ENCODE measurements at places on chromosomes 2 and 18.

GRCh38 chr2:62156861-62157496 lies 38.9 kb upstream of the B3GNT2 start:
- no peak for DNase-seq

DNA sequence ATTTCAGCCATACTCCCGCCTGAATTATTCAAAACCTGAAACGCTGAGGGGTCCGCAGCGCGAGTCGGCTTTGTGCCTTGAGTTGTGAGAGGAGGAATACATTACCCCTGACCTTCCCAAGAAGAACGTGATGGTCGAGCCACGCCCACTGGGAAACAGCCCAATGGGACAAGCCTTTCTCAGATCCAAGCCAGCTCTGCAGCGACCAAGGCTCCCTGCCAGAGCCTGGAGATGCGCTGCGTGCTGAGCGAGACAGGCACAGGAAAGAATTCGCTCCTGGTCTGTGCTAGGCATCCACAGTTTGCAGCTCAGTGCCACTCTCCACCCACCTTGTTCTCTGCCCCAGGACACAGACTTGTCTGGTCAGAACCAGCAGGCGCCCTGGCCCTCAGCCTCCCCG lies 74.1 kb upstream of the GLI2 start:
- no peak for DNase-seq

GRCh38 chr18:51211552-51211951 lies 14.1 kb upstream of the MEX3C start:
- no peak for DNase-seq

DNA sequence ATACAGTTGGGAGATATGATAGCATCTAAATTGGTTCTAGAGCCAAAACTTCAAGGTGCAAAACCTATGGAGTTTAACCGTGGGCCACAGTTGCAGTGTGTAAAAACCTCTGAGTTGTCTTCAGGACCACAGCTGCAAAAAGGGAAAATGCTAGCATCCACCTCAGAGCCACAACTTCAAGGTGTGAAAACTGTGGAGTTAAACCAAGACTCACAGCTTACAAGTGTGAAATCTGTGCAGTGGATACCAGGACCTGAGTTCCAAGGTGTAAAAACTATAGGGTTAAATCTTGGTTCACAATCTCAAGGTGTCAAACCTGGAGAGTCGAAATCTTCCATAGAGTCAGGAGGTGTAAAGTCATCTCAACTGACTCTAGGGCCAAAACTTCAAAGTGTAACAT lies 10.4 kb upstream of the ZNF512 start:
- DNase-seq: no peak

- peak; percentile 42 for DNase-seq
These were observed 90.4 kb upstream of the NOSTRIN start for GRCh38 chr2:168712053-168712452.

- no peak for DNase-seq
These were observed 60.9 kb downstream of the ARL4C start for GRCh38 chr2:234435836-234436481.

DNA sequence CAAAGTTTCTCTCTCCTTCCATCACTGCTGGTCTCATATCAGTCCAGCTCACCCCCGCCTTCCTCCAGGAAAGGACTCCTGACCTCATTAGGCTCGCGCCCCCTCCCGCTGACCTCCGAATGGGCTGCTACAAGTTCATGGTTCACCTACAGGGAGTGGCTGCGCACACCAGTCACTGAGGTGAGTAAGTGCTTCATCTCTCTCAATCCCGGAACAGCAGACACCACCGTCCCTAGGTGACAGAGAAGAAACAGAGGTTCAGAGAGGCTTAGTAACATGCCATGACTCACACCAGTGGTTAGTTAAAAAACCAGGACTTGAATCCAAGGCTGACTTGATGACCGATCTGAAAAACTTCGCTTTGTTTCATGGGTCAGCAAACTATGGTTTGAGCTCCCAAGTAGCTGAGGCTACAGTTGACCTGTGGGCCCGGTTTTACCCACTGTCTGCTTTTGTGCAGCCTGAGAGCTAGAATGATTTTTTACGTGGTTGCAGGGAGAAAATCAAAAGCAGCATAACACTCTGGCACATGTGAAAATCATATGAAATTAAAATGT lies 42.0 kb downstream of the ZFP36L2 start:
- DNase-seq: peak; percentile 75

DNA sequence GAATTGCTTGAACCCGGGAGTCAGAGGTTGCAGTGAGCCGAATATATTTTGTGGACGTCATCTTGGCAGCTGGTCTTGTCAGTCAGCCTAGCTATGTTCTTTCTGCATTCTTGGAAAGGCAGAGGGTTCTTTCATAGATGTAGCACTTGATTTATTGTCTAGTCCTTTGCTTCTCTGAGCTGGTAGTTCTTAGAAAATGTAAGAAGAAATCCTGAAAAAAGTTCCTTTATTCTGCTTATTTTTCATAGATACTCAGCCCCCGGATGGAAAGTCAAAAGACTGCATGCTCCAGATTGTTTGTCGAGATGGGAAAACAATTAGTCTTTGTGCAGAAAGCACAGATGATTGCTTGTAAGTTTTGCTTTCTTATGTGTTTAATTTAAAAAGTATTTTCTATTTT lies 21.3 kb downstream of the PLEKHB2 start:
- DNase-seq: no peak

GRCh38 chr2:62364791-62365528 lies 141.0 kb downstream of the TMEM17 start:
- no peak for DNase-seq

DNA sequence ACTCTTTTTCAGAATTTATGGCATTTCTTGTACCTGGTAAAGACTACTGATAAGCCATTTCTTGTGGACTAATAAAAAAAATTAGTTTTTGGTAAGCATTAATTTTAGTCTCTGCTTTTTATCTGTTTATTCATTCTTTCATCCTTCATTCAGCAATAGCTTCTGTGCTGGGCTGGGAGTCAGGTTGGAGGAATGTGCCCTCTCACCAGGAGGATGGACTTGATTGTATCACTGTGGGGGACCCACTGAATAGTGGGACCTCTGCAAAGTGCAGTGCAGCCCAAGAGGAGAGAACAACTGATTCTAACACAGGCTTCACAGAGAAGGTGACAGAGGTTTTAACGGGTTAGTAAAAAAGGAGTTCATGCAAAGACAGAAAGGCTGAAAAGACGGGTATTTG lies 39.1 kb downstream of the CDC42EP3 start:
- no peak for DNase-seq

GRCh38 chr2:27494944-27495554 lies at the start of gene FNDC4:
FNDC4 (minus strand) TSS chr2:27495200; CDS start chr2:27494679, 521 bp downstream.
- peak; percentile 80 for DNase-seq

- no peak for DNase-seq
These were observed 8.4 kb downstream of the COL6A3 start for GRCh38 chr2:237405605-237406004.

DNA sequence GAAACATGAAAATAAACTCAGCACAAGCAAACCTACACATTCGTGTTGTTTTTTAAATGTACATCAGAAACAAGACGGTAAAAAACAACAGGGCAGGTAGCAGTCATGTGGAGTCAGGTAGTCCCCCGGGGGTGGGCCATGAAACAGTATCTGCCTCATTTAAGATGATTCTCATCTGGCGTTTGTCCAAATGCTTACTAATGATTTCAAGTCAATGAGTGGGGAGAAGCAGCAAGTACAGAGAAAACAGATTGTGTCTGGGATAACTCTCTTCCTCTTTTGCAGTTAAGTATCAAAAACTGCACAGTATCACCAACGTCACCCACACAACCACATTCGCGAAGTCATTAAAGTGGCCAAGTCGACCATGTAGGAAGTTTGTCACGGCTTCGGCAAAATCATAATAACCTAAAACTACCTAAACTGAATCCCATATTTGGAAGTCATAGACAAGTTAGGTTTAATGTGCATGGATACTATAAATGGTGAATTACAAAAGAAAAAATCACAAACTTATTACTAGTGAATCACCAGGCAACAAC lies 1.3 kb downstream of the LAPTM4A start:
- peak; percentile 49 for DNase-seq

GRCh38 chr18:10124557-10124956 lies 210.7 kb downstream of the VAPA start:
- DNase-seq: no peak

DNA sequence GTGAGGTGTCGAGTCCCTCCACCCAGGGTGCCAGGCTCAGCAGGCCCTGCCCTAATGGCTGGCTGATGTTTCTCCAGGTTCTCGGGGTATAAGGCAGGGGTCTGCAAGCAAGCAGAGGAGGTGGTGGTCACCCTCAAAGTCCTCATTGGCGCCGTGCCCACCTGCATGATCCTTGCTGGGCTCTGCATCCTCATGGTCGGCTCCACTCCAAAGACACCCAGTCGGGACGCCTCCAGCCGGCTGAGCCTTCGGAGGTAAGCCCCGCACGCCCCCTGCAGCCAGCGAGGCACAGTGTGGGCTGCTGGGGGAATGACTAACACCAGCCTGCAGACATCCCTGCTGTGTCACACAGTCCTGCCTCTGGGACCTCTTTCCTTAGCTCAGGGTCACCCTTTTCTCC lies 14.1 kb downstream of the MFSD2B start:
- peak; percentile 38 for DNase-seq

DNA sequence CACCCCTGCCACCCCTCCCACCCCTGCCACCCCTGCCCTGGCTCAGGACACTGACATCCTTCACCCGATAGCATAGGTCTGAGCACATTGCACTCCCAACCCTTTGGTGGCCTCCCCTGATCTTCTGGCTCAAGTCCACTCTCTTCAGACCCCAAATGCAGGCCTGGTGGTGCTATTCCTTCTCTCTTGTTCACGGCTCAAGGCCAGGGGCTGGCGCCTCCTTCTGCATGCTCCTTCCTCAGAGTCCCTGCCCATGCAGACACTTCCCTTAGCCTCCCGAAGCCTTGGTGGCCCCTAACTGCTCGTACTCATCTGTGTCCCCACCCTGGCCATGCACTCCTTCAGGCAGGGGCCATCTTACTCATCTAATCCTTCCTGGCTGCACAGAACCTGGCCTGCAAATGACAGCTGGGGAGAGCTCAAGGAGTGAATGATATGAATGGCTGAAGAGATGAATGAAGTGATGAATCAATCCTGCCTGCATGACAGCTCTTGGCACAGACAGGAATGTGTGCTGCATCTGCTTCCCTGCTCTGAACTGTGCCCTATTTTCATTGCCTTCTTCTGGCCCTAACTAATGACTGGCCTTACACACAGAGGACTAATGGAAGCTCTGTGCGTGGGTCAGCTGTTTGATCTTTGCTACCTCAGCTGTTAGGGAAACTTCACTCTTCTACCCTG lies 290.8 kb downstream of the DYSF start:
- no peak for DNase-seq

DNA sequence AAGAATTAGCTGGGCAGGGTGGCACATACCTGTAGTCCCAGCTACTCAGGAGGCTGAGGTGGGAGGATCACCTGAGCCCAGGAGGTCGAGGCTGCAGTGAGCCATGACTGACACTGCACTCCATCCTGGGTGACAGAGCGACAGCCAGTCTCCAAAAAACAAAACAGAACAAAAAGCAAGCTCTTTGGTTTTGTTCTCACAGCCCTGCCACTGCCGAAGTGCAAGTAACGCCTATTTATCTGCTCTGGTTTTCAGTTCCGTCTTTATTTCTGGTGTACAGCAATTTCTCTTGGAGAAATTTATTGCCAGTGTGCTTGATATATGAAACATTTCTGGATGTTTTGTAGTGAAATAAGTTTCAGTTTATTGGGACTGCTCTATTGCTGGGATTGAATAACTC lies 61.9 kb downstream of the RAB10 start:
- DNase-seq: no peak

GRCh38 chr2:69505710-69506109 lies 68.5 kb upstream of the NFU1 start:
- DNase-seq: no peak

GRCh38 chr2:146602856-146603255 lies 1242.0 kb upstream of the ACVR2A start:
- DNase-seq: no peak

DNA sequence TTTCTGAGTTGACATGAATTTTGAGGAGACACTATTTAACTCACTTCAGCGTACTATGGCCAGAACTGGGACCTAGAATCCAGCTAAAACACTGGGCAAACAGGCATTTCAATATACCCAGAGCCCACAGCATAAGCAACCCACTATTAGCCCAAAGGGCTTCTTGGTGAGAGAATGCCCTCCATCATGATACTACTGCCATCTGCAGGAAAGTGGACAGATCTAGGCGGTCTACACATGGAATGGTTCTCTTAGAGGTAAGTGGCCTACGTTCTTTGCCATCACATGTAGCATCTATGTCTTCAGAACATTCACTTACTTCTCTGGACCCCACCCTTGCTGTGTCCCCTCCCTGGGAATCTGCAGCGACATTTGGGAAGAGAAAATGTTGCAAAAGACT lies 181.3 kb upstream of the LINC00305 start:
- DNase-seq: no peak

DNA sequence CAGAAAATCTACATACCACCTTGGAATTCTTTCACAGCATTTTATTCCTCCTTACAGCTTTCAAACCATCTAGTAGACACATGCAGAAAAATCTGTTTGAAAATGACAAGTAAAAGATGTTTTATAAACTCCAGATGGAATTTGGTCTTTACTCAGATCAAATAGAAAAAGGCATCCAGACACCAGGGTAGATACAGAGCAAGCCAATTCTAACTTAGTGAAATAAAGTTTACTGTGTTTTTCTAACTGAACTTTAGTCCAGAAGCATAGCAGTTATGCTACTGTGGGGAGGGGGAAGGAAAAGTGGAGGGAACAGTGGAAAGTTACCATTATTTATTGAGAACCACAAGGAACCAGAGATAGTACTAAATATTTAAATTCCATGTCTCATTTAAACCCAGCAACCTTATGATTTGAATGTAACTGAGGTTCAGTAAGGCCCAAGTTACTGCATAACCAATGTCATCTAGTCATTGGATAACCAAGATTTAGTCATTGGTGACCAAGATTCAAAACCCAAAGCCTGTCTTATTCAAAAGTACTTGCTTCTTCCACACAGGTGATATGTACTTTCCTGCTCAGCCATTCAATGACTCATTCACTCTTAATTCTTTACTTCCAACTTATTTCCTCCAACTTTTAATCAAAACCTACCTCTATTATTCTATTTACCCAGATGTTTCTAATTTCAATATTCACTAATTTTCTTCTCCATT lies 57.7 kb downstream of the RAD51AP2 start:
- no peak for DNase-seq

DNA sequence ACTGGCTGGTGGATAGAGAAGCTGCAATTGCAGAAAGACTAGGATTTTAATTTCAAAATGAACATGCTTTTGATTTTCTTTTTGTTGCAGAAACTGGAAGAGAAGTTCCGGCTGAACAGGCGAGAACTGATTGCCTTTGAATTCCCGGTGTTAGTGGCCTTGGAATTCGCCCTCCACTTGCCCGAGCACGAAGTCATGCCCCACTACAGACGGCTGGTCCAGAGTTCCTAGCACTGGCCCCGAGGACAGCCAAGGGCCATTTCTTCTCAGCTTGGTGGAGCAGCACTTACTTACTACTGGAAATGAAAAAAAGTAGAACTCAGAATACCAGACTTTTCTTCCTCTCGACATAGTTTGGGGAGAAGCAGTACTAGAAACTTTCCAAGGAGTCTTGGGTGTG lies 121.9 kb downstream of the CABLES1 start:
- no peak for DNase-seq
